ENCODE measurements at places on chromosomes 1 and 21. TPM values are rescaled to one million over a fixed set of nuclear protein-coding genes. Genes with fewer than 3 reads are reported as not detected.

The TCHHL1 gene
- total RNA-seq, result not detected

The PADI4 gene
- total RNA-seq, result not detected

The TAL1 gene
- total RNA-seq, result 36.8 TPM

The HES5 gene
- total RNA-seq, result not detected

The ADCY10 gene
- total RNA-seq, result 0.07 TPM

The HRNR gene
- total RNA-seq, result not detected

The MMP23B gene
- total RNA-seq, result 0.29 TPM

The CRYAA gene
- not detected for total RNA-seq

The JUN gene
- total RNA-seq, result 138 TPM

The PGBD5 gene
- under 0.01 TPM for total RNA-seq
